ENCODE measurements at places on chromosomes 11 and 22.
A peak's percentile ranks its signal among the peaks of the same experiment; 100 is the strongest.

GRCh38 chr11:74557526-74557925, 34.9 kb upstream of the POLD3 start:
- DNase-seq, result no peak

- peak; percentile 99 for DNase-seq
These were observed 13.7 kb upstream of the ST3GAL4 start for GRCh38 chr11:126341760-126342161.

DNA sequence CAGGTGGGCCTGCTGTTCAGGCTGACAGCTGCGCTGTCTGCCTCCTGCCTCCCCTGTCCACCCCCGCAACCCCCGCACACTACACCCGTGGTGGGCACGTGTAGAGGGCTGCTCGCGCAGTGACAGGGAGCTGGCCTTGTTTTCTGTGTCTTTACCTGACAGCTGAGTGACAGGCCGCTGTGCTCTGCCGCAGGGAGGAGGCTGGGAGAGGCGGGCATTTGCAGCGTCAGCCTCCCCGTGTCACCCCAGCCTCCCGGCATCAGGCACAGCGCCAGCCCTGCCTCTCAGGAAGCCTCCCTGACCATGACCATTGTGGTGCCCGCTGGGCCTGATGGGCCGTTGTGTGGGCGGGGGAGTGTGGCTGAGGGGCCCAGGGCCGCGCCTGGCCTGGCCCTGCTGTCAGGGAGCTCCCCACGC, 32.0 kb upstream of the RELT start:
- no peak for DNase-seq

DNA sequence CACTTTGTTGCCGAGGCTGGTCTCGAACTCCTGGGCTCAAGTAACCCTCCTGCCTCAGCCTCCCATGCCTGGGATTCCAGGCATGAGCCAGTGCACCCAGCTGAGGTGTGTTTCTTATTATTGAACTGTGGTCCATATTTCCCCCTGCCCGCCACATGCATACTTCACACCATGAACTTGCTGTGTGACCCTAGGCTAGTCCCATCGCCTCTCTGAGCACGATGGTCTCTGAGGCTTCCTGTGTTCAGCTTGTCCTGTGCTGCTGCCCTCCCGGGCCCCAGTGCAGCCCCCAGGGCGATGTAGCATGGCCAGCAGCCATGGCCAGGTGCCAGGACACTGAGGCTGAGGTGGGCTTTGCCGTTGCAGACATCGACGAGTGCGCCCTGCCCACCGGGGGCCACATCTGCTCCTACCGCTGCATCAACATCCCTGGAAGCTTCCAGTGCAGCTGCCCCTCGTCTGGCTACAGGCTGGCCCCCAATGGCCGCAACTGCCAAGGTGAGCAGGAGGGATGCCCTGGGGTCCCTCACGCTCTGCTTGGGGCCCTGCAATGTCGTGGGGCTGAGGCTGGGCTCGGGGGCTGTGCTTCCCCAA, 45.7 kb downstream of the FBLN1 start:
- DNase-seq, result no peak

DNA sequence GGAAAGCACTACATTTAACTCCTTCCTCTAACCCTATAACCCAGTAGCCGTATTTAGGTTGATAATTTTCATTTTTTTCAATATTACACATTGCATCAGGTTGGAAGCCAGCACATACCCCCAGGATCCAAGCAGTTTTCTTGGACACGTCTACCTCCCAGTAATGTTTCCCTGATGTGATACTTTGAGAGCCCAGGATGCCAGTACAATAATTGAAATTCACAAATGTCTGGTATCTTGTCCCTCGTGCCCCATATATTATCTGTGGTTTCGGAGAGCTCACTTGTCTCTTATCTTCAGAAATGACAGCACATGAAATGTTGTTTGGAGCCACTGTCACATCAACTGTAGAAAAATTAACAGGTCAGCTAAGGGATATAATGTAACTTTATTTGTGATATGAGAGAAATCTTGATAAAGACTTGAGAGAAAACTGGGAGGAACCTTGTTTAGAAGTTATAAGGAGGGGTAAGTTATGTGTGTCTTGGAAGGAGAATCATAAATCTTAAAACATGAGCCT, 19.8 kb downstream of the TRIM5 start:
- DNase-seq, result no peak

DNA sequence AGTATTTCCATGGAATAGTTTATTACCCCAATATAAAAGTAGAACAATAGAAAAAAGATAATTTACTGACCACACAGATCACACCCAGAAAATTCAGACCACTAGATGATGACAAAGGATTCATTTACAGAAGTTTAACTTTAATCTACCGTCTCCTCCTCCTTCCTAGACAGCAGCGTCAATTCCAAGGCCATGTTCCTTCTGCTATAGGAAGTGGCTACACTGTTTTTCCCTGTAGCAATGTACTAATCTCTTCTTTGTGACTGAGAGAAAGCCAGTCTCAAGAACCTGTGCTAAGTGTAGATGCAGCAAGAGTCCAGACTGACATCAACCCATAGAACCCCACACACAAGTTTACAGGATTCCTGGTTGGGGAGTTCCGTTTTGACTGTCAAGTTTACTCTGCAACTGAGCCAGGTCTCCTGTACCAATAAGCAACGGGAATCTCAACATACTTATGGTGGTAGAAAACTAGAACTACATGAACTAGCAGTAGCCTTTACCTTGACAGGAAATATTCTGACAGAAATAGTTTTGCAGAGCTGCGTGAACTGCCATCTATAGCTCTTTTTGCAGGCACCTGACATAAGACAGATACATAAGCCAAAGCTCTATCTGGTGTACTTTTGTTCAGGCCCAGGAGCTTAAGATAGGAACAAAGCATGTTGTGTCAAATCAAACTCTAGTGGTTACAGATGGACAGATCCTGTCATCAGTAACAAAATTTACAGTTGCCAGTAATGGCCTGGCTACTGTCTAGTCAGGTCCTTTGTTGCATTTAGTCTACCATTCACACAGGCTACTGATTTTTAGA, 42.9 kb downstream of the MRTFA start:
- no peak for DNase-seq
